Hypothalamus (tissue), 51 donors: ENCODE measurements at places on chromosomes 4 and X.

- no peak for DNase-seq
These were observed 516.0 kb downstream of the FSTL5 start for GRCh38 chr4:161647757-161648156.

- no peak for DNase-seq
These were observed 107.2 kb downstream of the AKAP4 start for GRCh38 chrX:50093625-50094024.

DNA sequence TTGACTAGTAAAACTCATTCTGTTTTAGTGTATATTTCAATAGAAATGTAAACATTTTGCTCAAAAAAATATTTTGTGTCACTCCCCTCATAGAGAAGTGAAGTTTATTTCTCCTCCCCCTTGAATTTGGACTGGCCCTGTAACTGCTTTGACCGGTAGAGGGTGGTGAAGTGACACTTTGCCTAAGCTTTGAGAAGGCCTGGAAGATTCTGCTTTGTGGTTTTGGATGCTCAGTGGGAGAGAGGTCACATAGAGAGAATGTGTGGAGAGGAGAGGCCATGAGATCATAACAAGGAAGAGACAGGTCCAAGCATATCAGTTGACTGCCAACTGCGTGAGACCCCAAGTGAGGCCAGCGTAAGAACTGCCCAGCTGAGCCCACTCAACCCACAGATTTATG is 19.1 kb upstream of the ARX start:
- DNase-seq, result no peak

DNA sequence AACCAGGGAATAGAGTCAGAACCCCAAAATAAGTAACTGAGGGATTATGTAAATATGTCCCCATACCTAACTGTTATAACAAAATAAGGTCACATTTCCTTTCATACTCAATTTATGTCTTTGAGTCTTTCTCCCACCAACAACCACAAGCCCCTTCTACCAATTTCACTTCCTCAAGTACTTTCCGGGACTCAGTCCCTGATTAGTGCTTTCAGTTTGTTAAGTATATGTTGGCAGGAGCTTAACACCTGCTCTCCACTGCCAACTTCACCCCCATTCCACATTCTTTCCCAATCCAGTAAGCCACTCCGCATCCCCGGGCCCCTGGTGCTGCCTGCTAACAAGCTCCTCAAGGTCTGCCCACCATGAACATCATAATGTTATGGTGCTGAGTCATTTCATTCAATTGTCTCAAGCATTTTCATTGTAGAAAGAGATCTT is 71.3 kb upstream of the SPRY1 start:
- no peak for DNase-seq

DNA sequence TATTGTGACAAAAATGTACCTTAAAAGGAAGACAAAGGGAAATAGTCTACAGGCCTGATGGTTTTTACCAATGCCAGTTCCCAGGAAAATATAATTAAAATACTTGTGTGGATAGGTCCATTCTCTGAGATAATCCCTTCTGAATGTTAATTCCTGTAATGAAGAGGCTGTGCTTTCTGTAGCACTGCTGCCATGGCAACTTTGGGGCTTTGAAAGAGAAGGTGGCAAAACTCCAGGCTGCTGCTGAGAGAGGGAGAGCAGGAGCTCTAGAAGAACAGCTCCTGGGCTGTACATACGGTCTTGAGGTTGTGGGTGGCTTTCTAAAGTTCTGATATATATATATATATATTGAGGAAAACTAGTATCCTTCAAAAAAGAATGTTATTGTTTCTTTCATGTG is 125.4 kb downstream of the PDLIM5 start:
- DNase-seq, result peak; percentile 31

DNA sequence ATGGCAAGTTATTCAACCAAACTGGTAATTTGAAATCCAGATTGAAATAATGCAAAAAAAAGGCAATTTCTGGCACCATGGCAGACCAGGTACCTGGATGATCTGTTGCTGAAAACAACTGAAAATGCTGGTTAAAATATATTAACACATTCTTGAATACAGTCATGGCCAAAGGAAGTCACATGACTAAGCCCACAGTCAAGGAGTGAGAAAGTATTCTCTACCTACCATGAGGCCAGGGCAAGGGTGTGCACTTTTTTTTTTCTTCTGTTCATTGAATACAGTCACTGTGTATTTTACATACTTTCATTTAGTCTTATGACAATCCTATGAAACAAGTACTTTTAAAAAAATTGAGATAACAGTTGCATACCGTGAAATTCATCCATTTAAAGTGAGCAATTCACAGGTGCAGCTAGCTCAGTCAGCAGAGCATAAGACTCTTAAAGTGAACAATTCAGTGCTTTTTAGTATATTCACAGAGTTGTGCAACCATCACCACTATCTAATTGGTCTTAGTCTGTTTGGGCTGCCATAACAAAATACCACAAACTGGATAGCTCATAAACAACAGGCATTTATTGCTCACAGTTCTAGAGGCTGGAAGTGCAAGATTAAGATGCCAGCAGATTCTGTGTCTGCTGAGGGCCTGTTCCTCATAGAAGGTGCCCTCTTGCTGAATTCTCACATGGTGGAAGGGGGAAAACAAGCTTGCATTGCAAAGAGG is 4.8 kb upstream of the MPP1 start:
- DNase-seq, result no peak

DNA sequence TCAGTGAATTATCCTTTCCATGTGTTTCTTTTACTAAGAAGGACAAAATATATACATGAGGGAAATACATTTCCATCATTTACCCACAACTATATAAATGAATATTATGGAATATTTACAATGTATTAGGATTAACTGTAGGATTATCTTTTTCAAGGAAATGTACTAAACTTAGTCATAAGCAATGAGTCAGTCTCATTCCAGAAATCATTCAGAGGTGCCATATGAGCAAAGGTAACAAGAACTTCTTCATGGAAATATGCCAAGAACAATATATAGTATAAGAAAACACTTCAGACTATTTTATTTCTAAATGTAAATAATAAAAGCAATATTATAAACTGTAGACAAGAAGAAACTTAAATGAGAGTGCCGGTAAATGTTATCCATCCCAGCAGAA is 67.1 kb downstream of the USP38 start:
- DNase-seq, result no peak

DNA sequence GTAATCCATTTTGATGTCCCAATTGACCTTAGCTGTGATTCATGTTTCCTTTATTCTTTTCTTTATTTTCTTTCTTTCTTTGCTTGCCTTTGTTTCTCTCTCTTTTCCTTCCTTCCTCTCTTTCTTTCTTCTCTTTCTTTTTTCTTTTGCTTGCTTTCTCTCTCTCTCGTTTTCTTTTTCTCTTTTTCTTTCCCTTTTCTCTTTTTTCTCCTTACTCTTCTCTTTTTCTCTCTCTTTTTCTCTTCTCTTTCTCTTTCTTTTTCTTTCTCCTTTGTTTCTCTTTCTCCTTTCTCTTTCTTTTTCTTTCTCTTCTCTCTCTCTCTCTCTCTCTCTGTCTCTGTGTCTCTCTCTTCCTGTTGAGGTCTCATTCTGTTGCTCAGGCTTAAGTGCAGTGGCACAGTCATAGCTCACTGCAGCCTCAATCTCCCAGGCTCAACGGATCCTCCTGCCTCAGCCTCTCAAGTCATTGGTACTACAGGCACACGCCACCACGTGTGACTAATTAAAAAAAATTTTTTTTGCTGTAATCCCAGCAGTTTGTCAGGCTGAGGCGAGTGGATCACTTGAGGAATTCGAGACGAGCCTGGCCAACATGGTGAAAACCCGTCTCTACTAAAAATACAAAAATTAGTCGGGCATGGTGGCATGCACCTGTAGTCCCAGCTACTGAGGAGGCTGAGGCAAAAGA is 8.0 kb upstream of the DHRSX start:
- no peak for DNase-seq

DNA sequence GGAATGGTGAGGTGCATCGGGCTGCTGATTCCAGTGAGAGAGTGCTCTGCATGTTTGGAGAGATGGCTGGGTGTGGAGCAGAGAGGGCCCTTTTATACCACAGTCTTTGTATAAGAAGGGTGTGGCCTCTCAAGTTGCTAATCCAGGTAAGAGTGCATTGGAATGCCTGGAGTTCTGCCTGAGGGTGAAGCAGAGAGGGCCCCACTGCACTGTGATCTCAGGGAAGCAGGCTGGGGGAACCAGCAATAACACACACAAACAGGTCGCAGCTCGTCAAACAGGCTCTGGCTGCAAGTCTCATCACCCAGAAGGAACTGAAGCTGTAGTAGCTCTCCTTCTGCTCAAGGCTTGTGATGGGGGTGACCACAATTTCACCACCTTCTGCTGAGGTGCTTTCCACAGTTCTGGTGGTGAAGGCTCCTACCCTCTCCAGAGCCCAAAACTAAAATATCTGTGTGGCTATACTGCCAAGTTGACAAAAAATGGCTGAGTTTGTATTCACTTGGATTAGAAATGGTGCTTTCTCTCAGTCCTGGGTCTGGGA is 687.4 kb upstream of the HS3ST1 start:
- no peak for DNase-seq

- DNase-seq, result no peak
These were observed 177.6 kb upstream of the GLRA2 start for GRCh38 chrX:14351611-14352303.

DNA sequence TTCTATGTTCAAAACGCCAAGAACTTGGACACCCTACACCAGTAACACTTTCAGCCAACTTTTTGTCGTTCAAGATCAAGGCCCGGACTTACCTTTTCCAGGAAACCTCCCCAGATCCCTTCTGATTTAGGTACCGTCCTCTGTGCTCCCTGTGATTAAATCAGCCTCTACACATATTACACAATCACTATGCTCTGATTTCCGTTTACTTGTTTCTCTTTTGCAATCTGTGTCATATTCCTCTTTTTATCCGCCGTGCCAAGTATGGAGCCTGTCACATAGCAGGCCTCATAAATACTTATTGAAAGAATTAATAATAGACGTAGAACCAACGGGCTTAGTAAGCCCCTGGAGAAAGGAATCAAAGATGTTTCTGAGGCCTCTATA is 722 bp upstream of the TMEM33 start:
- no peak for DNase-seq

GRCh38 chr4:8023696-8024033 is 84.0 kb upstream of the AFAP1 start:
- no peak for DNase-seq

GRCh38 chr4:71938776-71939175 is 93.0 kb upstream of the NPFFR2 start:
- DNase-seq, result no peak

DNA sequence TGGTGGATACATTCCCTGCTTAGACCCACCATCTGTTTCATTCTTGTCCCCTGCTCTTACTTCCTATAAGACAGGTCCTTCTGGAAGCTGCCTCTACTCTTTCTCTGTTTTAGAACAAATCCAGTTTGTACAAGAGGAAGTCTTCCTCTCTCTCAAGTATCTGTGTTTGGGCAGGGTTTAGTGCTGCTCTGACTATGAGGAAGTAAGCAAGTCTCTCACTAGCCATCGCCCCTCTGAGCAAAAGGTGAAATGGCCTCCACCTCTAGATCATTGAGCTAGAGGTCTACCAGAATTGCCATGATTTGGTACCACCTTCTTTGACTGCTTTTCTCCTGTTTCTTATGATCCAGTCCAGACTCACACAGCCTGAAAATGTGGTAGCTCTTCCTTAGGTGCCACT is 8.4 kb downstream of the BTK start:
- no peak for DNase-seq

DNA sequence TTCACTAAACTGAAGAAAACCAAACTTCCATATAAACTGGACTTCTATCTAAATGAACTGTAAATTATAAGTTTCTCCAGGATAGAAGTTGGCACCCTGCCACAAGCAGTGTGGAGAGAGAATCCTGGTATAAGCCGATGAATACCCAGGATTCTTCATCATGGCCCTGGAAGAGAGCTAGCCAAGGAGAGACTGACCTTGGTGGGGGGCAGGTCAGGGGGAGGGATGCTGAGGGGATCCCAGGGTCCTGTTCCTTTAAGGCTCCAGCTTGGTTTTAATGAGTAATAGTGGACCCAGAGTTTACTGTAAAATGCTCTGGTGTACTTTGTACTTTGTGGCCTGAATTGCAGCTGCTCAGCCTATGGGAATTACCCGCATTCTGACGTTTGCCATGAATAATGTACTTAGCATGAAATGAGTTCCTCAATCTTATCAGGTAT is 16.9 kb downstream of the RASSF6 start:
- no peak for DNase-seq

DNA sequence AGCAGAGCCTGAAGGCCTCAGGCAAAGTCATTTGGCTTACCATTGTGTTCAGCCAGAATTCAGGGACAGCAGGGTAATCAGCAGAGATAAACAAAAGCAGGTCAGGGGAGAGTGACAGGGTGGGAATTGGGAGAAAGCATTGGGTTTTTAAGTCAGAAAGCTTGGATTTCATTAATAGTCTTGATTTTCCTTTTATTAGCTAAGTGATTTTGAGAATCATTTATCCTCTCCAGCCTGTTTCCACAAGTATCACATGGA is 410.1 kb downstream of the HNRNPD start:
- no peak for DNase-seq

DNA sequence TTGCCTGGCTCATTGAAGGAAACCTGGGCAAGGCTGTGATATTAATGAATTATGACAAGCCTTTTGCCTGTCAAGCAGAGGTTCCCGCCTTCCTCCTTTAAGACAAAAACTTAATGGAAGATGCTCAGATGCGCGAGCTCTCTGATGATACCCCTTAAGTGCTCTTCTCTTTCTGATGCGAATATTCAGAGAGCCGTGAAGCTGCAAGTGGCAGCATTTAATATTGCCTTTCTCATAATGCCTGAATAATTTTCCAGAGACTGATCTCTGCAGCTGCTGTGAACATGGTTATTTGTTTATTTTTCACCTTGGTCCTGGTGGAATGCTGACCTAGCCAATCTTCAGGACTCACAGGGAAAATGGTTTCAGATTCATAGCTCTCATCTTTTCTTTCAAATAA is 251.8 kb downstream of the TENM3 start:
- no peak for DNase-seq
